ENCODE measurements at places on chromosomes 2 and 18.

DNA sequence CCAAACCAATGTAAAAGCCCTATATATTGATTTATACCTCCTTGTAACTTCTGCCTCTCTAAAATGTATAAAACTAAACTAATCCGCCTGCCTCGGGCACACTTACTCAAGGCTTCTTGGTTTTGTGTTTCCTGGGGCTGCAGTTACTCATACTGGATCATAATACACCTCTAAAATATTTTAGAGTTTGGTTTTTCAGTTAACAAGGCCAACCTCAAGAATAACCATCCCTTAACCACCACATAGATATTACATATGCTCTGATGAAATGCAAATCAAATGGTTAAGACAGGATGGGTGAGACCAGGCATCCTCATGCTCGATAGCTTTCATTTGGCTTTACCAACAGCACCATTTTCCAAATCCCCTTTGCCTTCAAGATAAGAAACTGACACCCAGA lies 46.4 kb downstream of the UXS1 start:
- DNase-seq: no peak

- DNase-seq: no peak
These were observed 46.8 kb downstream of the EPG5 start for GRCh38 chr18:45920367-45920766.

DNA sequence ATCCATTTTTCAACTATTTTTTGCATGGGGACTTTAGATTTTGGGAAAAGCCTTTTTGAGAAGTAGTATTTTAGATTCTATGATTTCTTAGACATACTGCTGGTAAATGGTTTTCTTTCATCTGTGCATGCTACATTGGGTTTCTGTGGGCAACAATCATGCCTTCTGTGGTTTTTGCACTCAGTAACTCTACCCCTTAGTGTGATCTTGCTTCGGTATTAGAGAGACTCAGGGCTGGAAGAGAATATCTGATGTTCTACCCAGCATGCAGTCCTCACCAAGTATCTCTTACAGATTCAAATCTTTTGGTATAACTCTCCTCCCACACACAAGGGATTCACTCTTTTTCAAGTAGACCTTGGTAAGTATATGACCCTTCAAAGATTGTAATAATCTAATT lies 183.0 kb downstream of the PMAIP1 start:
- DNase-seq: no peak

DNA sequence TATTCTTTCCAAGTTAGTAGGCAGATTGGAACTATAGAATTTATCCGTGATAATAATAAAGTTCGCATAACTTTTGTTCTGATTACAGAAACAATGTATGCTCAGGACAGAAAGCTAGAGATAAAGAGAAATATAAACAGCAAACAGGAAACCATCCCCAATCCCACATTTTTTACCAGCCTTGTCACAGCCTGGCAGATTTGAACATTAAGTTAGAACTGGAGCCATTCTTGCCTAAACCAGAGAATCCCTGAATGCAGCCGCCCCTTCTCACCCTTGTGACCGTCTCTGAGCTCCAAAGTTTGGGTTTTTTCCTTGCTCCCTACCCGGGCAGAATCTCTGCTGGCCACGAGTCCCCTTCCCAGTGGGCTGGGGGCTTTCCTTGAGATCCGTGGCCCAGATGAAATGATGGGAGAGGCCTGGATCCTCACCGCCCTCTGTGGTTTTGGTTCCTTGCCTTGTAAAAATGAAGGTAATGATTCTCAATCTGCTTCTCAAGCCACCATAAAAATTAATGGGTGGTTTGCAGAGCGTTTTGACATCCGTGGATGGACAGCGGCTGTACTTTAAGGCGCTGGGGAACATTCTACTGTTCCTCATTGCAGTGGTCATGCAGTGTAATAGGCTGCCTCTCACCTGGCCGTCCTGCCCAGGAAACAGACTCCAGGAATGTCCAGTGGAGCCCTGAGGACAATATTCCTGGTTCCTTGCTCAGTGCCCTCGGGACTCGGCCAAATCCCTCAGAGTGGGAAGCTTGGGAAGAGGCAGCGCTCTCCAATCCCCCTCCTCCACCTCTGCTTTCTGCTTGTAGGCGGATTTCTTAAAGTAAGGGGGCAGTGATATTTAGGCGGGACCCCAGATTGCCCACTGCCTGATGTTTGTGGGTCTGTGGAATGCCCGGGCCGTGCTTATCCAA lies 1.6 kb downstream of the SH3BP4 start:
- no peak for DNase-seq

GRCh38 chr2:216575465-216575864 lies 57.8 kb upstream of the IGFBP2 start:
- no peak for DNase-seq

DNA sequence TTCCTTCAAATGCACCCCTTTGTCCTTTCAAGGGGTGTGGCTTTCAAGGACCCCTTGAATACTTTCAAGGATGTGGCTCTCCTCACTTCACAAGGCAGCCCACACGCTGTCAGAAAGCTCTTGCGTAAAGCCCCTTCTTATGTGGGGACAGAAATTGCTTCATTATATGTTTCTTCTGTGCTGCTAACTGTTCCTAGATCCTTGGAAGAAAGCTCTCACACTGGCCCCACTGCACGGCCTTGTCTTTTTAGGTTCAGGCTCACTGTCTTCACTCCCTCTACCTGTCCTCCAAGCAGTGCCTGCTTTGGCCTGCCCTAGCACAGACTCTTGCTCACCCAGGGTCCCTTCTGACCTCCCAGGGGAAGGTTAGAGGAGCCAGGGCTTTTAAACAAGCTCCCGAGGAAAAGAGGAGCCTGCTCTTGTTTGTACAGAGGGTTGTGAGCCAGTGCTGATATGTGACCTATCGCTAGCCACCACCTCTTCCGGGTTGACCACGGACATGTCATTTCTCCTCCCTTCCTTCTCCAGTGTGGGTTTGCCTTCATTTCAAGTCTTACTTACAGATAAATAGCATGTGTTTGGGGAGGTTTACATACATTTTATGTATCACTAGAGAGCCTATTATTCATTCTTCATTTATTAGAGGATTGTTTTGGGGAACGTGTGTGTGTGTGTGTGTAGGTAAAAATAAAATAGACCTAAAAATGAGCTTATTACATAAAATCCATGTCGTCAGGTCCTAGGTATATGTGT lies 94.7 kb downstream of the RTN4 start:
- DNase-seq: no peak

DNA sequence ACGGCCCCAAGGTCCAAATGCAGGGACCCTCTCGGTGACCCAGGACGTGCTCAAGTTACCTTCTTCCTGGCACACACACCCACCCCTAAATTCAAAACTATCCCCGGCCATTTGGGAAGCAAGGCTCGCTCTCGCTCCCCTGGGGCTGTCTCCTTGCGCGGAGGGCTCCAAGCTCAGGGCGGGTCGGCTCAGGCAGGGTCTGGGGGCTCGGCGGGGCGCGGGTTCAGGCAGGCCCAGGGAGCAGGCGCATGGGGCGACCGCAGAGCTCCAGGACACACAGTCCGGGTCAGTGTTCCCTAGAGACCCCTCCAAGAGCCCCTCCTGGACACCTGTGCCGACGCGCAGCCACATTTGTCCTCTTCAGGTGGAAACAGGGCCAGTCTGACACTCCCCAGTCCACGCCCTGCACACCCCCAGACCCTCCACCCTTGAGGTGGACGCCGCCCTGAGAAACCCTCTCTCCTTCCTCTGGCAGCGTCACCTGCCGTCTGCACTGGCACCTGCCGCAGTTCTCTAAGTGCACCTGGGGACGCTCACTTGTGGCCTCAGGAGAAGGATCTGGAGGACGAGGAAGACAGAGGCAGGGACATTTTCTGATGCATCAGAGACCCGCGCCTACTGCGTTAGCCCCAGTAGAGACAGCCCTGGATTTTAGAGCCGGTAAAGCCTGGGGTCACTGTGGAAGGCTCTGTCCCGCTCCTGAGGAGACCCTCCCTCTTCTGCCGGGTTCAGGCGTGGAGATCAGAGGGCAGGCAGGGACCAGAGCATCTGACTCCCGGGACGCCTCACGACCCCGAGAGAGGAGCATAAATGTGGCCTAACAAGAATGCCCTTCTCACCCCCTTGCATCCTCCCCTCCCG lies 138.8 kb downstream of the TWIST2 start:
- DNase-seq: no peak

DNA sequence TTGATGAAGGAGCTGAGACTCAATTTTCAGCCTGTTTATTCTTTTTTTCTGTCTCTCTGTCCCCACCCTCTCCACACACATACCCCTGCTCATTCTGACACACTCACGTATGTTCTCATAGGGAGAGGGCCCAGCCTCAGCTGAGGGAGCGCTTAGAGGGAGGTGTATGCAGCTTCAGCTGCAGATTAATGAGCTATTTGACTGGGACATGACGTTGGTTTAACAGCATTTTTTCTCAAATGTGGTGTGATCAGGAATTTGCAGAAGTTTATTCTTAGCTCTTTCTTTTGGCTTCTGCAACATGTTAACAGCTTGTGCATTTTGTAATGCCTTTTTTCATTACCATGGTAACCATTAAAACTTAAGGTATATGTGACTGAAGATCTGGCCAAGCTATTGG lies 1547.1 kb upstream of the PIK3C3 start:
- no peak for DNase-seq

DNA sequence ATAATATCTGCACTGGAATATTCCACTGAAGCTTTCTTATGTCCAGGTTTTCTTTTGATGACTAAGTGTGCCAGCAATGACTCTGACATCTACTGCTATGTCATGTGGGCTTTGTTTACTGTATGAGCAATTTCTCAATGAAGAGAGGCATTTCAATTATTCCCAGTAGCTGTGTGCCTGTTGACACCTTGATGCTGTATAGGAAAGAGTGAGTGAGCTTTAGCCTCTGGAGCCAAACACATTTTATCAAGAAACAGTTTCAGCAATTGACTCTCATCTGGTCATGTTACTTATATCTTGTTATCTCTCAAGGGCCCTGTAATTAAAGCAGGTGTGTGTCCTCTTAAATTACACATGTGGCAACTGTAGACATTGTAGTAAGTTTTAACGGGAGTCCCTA lies 493.2 kb upstream of the FANCL start:
- no peak for DNase-seq

GRCh38 chr2:62143696-62144095 lies 52.2 kb upstream of the B3GNT2 start:
- DNase-seq: no peak

- DNase-seq: no peak
These were observed 128.5 kb downstream of the TANC1 start for GRCh38 chr2:159096901-159097300.

GRCh38 chr2:22270341-22270740 lies 1114.6 kb upstream of the KLHL29 start:
- no peak for DNase-seq

GRCh38 chr2:234829074-234829455 lies 122.8 kb upstream of the SH3BP4 start:
- DNase-seq: no peak

GRCh38 chr2:162060532-162060931 lies 13.5 kb downstream of the DPP4 start:
- DNase-seq: no peak

DNA sequence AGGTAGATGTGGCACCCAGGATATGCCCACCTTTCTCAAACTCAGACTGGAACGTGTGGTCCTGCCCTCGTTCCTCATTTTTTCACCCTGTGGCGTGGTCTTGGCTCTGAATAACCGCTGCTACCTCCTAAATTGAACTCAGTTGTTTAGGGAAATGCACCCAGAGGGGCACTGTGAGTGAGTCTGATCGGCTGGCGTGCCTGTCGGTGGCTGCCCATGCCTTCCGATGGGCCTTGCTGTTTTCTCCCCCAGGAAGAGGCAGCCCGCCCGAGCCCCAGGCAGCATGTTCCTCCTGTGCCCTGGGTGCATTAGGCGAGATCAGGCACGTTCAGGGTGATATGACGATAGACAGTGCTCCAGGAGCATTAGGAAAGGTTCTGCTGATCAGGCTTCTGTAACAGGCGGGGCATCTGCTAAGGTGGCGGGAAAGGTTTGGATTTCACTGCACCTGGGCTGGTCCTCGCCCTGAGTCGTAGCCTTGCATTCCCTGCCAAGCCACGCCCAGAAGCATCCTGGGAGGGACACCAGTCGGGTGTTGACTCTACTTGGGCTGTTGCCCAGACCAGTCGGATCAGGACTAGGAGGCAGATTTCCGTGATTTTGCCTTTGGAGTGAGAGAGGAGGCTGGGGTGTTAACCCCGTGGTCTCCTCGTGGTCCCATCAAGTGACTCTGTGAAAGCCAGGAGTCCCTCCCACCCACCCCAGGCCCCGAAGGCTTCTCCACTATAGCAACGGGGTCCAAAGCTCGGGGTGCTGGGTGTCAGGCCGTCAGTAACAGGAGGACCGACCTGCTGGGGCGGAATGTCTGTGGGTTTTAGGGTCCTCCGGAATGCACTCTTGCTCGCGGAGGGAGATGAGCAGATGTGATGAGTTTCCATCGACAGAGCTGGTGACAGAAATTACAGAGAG lies 75.1 kb downstream of the SH3BP4 start:
- no peak for DNase-seq

- no peak for DNase-seq
These were observed 77.8 kb upstream of the HS6ST1 start for GRCh38 chr2:128396500-128396891.

- no peak for DNase-seq
These were observed 243.0 kb upstream of the CHST9 start for GRCh38 chr18:27428120-27428519.

DNA sequence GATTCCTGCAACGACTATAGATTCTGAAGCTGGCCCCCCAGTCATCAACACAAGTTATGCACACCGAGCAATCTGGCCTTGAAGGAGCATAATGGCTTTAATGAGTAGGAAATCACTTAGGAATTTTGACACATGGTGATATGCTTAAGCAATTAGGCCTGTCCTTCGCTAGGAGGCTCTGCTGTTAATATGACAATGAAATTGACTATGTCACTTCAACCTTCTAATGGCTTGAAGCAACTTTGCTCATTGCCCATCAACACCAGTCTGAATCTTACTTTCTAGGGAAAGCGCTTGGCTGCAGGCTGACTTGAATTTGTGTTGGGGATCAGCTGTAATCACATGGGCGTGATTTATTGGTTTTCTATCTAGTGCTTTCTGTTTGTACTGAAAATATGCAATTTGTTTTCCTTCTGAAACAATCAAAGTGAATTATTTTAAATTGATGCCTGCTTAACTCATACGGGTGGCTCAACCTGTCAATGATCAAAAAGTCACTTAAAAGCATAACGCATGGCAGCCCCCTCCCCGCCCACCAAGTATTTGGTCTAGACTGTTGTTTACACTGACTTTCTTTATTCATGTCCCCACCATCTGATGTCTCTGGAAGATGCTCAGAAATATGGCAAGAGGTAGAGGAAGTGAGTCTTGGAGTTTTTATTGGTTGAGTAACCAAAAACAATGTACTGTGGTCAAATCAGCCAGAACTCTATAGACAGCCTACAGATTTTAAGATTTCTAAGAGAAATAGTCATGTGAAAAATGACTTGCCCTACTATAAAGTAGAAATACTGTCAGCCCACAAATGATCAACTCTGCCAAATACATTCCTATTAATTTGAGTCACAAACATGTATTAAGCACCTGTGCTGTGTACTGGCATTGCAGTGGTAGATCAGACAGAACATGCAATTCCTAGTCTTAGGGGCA lies 344.9 kb downstream of the RBM43 start:
- DNase-seq: no peak

DNA sequence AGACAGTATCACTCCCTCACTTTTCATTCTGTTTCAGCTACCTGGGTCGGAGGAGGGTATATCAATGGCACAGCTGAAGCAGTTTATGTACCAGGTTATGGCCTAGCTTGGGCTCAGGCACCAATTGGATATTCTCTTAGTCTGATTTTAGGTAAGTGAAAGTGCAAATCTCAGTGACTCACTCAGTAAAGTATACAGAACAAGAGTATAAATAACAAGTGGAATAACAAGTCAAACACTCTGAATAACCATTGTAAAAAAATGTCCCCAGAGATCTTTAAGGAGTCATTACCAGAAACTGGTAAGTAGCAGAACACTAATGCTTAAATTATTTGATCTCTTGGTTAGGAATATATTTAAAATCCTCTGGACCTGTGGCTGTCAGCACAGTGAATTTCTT lies 5.7 kb downstream of the SLC5A7 start:
- no peak for DNase-seq

Data from stimulated activated CD4-positive, alpha-beta T cell treated with anti-CD3 and anti-CD28 coated beads, Interleukin-1b, Interleukin-23, amount 100 ng/mL, for 1 hour (primary cell).